RPMI8226 (cell line): ENCODE measurements at places on chromosomes 5 and 9.

DNA sequence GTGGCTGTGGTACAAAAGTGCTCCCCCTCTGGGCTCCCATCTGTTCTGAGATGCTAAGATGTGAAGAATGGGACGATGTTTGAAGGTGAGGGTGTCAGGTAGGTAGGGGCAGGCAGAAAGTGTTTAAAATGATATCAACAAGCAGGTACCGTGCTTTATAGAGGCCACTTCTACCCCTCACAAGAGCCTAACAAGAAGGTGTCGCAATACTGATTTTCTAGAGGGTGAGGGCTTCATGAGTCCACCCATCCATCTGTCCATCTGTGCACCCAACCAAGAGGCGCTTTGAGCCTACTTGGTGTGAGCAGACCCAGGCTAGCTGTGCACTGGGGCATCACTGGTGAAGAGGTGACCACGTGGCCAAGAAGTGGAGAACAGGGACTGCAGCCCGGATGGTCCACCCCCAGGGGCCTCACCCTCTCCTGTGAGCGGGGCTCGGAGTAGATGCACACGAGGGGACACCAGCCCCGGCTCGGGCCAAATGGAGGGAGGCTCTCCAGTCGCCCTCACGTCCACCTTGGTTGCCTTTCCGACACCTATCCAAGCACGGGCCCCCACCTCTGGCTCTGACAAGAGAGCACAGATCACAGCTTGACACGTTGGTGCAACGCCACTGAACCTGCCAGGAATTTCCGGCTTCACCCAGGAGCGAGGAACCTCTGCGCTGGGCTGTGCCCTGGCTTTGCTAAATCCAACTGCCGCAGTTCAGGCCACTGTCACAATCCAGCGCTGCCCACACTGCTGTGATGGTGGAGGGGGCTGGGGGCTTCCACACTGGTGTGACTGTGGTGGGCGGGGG, 34.5 kb downstream of the CRB2 start:
- DNase-seq: no peak

DNA sequence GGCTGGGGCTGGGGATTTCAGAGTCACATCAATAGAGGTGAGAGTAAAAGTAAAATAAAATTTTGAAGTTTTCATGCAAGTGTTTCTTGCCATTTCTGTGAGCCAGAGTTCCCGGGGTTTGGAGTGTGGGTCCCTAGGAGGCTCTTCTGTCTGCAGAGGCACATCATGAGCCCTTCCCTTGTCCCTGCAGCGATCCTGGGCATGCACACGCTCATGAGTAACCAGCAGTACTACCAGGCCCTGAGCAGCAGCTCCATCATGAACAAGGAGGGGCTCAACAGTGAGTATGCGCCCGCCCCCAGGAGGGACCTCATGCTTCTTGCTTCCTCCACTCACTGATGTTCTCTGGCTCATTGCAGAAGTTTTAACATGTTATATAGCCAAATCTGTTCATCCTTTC, 61.1 kb downstream of the TMOD1 start:
- DNase-seq: no peak

GRCh38 chr9:131546336-131547084, 1.2 kb downstream of the PRRT1B start:
- DNase-seq: peak; percentile 12

DNA sequence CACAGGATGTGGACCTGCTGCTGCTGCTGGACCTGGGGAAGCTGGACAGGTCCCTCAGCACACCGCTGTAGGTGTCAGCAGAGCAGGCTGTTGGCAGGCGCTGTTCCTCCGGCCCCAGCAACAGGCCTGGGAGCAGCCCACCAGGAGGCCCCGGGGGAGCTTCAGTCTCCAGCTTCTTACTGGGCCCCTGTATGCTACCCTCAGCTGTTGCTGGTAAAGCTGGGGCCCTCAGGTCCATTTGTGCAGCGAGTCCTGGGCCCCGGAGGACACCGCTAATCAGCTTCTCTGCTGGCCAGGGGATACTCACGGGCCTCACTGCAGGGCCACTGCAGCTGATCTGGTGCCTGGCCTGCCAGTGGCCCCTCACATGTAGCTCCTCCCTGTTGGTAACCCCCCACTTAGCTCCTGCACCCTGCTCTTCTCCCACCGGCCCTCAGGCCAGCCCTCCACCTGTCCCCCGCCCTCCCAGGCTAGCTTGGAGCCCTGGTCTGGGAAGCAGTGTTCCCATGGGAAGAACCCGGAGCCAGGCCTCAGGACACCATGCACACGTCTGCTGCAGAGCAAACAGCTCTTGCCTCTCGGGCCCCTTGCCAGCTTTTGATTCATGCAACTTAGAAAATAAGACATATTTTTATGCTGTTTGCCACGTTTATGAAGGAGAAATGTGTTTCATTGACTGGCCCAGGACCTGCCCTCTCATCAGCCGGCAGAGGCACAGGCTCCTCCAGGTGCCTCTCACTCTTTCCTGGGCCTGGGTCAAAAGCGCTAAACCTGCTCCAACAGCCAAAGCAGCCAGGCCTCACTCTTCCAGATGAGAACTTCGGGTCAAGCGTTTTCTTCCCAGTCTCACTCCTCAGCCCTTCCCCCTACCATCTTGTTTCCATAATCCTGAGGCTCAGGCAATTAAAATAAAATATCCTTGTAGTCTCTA, 61.0 kb upstream of the ADAMTS2 start:
- DNase-seq: no peak

GRCh38 chr9:96509848-96510247, 59.9 kb downstream of the HABP4 start:
- no peak for DNase-seq

DNA sequence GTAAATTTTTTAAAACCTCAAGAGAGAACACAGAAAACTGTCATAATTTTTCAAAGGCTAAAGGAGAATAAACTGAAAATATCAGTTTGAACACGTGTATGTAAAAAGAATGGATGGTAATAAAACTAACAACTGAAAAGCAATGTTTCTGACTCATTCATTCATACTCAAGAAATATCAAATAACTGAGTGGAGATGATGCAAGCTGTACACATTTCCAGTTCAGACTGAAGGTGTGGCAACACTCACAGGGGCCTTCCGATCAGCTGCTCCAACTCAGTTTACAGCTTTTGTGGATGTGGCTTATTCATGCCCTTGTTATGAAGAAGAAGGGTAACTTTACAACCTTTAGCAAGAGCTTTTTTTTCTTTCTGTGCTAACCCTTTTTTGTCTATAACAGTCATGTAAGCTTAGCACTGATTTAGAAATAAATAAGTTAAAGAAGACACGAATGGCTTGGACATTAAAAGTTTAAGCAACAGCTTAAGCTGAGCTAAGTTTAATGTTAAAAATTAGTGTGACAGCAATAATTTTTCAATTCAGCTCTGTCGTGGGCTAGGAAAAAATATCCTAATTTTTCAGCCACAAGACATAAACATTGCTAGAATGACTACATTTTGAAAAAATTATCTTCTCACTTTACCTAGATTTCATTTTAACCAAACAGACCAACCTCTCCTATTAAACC, 453.5 kb downstream of the RAB3C start:
- peak; percentile 47 for DNase-seq
